Activated CD4-positive, alpha-beta T cell treated with anti-CD3 and anti-CD28 coated beads, Interleukin-2, amount 50 U/mL, for 16 hours (primary cell): ENCODE measurements at places on chromosomes 7 and 10.

DNA sequence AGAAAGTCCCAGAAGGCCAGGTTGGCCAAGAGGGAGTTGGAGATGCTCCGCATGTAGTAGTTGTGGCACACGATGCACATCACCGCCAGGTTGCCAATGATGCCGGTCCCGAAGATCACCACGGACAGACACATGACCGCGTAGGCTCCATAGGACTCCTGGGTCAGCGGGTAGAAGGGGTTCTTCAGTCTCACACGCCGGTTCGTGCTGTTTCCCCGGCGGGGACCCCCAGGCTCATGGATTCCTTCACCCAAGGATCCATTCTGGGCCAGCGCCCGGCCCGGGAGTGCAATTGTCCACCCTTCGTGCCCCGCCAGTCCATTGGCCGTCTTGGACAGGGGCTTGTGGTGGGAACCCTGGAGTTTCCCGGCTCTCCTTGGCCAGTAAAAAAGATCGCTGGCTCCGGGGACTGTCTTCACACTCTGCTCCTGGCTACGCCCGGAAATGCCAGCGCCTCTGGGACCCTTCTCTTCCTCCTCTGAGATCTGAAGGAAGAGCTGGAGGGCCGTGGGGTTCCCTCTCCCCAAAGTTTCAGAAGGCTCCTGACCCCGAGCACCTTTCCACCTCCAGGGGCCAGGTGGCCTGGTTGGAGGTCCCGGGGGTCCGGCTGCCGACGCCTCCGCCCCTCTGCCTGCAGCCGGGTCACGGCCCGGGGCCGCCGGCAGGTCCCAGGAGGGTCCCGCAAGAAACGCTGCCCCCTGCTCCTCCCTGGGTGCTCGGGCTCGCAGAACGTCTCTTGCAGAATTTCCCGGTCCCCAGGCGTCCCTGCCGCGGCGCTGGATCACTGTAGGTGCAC, 1.3 kb downstream of the GPR37 start:
- DNase-seq: no peak

GRCh38 chr7:104196161-104196560, 11.7 kb downstream of the ORC5 start:
- DNase-seq: peak; percentile 55

- DNase-seq: no peak
Measured at GRCh38 chr7:157437519-157438061, 100.8 kb downstream of the DNAJB6 start.

DNA sequence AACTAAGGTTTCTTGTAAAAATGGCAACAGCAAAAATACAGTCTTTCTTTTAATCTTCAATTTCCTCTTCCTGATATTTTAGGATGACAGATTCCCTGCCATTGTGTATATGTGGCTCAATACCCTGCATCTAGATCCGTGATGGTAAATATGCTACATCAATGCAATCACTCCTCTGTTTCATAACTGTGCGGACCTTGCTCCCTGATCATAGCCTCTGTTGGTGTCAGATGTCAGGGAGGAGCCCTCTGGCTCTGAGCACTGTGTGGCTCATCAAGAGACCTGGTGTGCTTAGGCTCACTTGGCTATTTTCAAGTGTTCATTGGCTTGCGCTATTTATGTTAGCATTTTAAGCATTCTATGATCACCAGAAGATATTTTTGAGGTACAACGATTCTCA, 33.0 kb upstream of the AGR3 start:
- no peak for DNase-seq

- DNase-seq: no peak
Measured at GRCh38 chr10:3749600-3749999, 35.4 kb downstream of the KLF6 start.

DNA sequence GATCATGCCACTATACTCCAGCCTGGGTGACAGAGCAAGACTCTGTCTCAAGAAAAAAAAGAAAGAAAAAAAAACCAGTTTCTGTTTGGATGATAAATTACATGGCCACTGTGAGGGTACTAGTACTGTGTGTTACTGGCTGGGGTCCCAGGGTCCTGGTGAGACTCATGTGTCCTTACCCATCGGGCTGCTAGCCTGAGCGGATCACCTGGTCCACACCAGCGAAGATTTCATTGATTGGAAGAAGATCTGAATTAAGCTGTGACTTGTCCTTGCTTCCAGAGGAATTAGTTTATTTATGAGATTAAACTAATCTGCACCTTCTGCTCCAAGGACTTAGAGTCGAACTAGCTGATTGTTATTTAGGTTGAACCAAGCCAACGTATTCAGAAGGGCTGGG, 40.0 kb upstream of the BAMBI start:
- DNase-seq: no peak

DNA sequence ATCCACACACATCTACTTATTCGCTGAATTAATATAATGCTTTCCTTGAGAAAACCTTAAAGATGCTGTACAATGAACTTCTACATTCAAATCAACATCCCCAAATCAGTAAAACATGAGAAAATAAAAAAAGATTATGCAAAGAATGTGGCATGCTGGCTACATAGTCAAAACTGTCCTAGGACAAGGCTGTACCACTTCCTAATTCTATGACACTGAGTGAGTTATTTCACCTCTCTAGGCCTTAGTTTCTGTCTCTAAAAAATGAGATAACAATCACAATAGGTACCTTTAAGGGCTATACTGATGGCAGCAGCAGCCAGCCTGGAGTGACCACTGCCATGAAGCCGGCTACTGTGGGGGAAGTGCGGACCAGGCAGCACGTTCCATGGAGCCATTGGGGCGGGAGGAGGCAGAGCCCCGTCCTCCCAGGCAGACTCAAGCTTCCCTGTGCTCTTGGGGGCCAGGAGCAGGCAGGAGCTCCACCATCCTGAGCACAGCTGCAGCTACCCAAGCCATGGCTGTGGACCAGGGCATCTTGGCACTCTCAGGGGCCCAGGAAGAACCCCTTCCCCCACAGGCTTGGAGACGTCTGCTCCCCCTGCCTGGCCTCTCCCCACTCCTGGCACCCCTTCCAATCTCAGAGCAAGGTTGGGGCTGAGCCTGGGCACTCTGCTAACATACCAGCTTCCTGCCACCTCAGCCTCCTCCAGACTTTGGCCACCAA, 110.2 kb downstream of the ELAPOR2 start:
- DNase-seq: no peak

DNA sequence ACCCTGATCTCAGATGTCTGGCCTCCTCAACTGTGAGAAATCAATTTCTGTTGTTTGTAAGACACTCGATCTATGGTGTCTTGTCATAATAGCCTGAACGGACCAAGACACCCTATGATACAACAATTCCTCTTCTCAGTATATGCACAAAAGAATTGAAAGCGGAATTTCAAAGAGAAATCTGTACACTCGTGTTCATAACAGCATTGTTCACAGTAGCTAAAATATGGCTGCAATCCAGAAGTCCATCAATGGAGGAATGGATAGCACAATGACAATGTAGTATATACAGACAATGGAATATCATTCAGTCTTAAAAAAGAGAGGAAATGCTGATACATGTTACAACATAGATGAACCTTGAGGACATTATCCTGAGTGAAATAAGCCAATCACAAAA, 354.6 kb downstream of the SFMBT2 start:
- no peak for DNase-seq

GRCh38 chr7:23714579-23714978, 4.6 kb downstream of the STK31 start:
- no peak for DNase-seq

DNA sequence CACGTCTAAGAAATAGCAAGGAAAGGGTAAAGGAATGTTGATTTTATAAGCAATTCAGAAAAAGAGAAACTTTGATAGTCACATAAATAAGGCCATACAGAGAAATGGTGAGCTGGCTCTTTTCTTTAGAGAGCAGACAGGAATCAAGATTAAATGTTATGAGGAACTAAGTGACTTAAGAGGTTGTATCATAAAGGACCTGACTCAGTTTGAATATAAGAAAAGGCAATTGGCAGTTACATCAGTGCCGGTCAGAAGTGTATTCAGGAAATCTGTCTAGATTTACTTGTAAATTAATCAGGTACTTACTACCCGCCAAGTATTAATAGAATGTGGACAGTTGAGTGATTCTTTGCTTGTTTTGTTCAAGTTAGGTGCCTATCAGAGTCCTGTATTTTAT, 2.1 kb downstream of the MRPL32 start:
- DNase-seq: no peak
